Foreskin keratinocyte (primary cell): ENCODE measurements at places on chromosomes 1 and 21.

GRCh38 chr1:175274368-175274767 lies 81.8 kb upstream of the KIAA0040 start:
- DNase-seq = no peak

GRCh38 chr1:17706445-17706844 lies 48.7 kb upstream of the ACTL8 start:
- DNase-seq = no peak

DNA sequence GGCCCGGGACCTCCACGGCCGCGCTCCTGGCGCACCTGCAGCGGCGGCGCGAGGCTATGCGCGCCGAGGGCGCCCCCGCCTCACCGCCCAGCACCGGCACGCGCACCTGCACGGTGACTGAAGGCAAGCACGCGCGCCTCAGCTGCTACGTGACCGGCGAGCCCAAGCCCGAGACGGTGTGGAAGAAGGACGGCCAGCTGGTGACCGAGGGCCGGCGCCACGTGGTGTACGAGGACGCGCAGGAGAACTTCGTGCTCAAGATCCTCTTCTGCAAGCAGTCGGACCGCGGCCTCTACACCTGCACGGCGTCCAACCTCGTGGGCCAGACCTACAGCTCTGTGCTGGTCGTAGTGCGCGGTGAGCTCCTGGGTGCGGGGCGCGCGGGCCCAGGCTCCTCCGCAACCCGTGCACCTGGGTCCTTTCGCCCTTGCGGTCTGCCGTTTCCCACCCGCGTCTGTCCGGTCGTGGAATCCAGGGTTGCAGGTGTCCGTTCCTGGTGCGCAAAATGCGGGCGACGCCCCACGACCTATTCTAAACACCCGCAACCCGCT lies 4.6 kb downstream of the OBSCN start:
- no peak for DNase-seq

- DNase-seq = no peak
These were observed 9.2 kb upstream of the GADD45A start for GRCh38 chr1:67675800-67676199.

- no peak for DNase-seq
These were observed 226.2 kb upstream of the C1orf174 start for GRCh38 chr1:4126251-4126650.

DNA sequence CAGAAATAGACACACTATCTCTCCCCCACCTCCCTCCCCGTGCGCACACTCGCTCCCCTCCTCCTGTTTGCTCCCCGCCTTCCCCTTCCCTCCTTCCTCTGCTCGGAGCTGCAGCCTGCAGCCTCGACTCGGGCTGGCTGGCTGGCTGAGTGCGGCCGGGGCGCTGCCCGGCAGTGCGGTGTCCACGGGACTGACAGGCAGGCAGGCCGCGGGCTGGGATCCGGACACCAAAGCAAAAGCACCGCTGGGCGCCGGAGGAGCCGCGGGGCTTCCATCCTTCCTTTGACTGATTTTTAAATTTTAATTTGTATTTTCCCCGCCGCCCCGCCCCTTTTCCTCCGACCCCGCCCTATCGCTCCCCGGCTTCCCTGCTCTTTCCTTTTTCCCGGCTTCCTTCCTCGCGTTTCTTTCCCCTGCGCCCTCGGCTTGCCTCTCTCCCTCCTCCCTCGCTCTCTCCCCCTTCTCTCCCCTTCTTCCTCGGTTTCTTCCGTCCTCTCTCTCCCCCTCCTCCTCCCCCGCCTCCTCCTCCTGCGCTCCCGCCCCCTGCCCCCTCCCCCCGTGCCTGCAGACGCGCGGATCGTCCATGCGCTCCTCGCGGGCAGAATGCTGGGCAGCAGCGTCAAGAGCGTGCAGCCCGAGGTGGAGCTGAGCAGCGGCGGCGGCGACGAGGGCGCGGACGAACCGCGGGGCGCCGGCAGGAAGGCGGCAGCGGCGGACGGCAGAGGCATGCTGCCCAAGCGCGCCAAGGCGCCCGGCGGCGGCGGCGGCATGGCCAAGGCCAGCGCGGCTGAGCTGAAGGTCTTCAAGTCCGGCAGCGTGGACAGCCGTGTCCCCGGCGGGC lies 109.4 kb downstream of the NAV1 start:
- DNase-seq = peak; percentile 9

DNA sequence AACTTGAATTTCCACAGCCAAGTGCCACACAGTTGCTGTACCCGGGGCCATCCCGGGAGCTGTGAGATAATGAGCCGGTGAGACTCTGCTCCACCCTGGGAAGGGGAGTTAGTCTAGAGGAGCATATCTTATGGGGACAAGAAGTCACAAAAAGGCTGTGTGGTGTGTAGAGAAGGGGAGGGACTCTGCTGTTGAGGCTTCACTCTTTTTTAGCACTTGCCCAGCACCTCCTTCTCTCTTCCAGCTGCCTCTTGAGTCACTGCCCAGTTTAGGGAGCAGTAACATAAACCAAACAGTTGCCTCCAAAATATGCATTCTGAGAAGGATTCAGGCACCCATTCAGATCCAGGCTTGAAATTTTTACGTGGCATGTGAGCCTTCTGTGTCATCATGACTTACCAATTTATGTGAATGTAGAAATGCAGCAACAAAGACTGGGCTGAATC lies 744 bp upstream of the WDR26 start:
- DNase-seq = peak; percentile 68

DNA sequence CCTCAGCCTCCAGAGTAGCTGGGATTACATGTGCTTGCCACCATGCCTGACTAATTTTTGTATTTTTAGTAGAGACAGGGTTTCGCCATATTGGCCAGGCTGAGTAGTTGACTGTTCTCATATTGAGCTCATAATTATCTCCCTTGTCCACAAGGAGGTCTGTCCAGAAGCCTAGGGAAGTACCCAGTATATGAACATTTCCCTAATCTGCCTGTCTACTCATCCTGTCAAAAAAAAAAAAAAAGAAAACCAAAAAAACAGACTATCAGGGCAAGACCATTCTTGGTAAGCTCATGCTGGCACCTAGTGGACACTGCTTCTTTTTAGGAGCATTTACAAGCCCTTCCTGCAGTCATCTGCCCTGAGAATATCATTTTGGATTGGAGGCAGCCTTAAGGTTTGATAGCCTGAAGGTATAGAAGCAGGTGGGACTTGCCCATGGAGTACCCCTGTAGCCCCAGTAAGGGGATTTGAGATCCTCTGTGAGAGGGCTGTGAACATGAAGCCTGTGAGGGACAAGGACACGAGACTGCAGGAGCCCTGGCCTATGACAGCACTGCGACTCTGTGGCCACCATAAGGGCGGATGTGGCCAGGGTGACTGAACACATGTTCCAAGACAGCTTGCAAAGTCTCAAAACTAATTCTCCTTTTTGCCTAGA lies 10.8 kb upstream of the DUSP12 start:
- DNase-seq = peak; percentile 57

DNA sequence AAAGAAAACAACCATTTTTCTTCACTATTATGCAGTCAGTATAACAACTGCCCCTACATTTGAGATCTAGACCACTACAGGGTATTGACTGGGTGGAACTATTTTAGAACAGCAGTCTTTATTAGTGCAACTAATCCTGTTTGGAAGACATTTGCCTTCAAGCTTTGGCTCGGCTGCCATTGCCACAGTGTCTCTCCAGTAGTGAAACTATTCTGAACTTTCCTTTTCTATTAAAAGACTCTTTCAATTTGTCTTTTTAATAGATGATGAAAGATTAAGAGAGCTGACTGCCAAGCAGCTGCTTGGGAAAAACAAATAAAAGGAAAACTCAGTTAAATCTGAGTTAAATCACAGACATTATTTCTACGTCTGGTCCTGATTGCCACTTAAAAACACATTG lies 49.3 kb downstream of the LPGAT1 start:
- DNase-seq = no peak

- DNase-seq = no peak
These were observed 6.1 kb upstream of the KLF17 start for GRCh38 chr1:44112486-44112885.

DNA sequence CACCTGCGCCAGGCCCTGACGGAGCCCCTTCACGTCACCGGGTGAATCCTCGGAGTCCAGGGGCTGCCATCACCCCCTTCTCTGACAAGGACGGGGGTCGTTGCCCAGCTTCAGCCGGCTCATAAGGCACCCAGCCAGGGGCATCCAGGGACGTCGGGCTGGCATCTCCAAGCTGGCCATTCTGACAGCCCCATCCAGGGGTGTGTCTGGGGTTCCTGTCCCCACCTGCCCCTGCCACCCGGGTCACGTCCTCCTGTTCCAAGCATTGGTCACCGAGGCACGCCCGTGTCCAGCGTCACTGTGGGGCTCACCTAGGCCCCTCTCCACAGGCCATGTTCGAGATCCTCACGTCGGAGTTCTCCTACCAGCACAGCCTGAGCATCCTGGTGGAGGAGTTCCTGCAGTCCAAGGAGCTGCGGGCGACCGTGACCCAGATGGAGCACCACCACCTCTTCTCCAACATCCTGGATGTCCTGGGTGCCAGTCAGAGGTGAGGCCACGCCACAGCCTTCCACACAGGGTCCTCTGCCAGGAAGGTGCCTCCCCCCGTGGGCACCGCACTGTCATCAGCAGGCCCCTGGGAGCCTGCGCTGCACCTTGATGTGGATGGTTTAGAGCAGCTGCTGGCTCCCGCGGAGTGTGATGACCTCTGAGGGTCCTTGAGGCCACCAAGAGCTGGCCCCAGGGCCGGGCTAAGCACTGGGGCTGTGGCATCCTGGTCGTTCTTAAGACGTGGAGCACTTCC lies 14.8 kb downstream of the ARHGEF16 start:
- no peak for DNase-seq

DNA sequence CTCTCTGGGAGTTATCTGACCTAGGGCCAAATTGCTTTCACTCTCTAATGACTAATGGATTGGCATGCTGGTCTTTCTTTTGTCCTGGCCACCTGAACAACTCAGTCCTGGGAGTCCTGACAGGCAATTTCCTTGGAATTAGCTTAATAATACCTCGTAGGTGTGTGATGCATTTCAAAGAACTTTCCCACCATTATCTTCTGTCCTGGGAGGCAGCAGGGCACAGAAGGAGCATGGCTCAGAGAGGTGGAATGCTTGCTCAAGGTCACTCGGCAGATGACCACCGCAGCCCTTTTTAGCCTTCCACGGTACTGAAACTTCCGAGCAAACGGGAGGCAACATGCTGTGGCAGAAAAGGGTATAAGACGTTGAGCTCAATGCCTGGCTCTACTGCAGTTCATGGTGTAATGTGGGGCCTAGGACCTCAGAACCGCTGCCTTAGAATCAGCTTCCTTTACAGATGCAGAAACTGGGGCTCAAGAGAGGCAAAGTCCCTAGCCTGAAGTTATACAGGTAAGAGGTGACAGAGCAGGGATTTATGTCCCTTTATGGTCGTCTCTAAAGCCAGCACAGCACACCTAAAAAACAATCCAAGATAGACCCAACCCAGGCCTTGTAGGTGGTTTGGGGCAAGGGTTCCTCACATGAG lies 3.2 kb downstream of the ID3 start:
- peak; percentile 90 for DNase-seq

DNA sequence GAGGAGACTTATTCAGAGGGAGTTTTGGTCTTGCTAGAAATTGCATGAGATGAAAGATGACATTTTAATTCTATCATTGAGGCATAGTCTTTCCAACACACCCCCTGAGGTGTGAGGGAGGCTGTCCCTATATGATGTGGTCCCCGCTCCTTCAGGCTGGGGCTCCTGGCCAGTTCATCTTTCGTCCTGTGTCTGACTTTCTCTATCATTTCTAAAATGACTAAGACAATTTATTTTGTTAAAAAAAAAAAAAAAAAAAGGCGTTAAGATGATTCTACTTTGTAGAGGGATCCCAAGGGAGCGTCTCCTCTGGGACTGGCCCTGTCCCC lies 50.5 kb downstream of the PRKCZ start:
- DNase-seq = no peak

DNA sequence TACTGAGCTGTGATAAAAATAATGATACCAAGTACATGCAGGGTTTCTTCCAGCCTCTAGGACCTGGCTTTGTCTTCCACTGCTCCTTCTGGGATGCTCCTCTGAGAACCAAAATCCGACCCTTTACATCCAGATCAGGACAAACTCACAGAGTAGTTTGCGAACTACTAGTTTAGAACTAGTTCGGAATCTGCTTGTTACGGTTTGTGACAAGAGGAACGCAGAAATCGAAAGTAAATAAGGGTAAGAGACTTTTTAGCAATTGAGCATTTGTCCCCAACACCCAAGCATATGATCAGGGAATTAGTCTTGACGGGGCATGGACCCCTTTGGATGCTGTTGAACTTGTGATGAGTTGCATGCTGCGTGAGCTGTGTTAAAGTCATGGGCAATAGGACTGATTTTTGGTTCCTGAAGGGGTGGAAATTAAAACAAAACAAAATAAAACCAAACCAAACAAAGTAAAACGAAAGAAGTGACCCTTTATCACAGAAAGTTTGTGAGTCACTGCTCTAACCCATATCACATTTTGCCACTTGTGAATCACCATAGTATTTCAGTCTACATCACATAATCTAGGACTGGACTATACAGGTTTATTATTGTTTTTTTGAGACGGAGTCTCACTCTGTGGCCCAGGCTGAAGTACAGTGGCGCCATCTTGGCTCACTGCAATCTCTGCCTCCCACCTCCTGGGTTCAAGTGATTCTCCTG lies 35.7 kb upstream of the ERRFI1 start:
- no peak for DNase-seq
